Activated T-helper 1 cell treated with anti-CD3 and anti-CD28 coated beads, Interleukin-2, amount 50 U/mL, for 16 hours (primary cell): ENCODE measurements at places on chromosomes 7 and 10.

- no peak for DNase-seq
Measured at GRCh38 chr10:72257051-72257892, 16.5 kb upstream of the DDIT4 start.

GRCh38 chr7:157688533-157689268 lies 351.9 kb downstream of the DNAJB6 start:
- no peak for DNase-seq

DNA sequence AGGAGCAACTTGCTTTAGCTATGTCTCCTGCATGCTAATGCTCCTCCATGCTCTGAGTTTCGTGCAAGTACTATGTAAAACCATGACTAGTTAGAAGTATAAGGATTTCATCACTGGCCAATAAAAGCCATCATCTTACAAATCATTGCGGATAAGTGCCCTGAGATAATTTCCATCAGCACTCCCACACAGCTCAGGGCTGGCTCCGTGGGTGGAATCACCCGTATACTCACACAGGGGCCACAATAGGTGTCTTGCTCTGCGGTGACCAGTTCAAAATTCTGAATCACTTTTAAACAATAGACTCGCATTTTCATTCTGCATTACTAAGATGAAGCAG lies 227.4 kb downstream of the PARD3 start:
- DNase-seq, result no peak

DNA sequence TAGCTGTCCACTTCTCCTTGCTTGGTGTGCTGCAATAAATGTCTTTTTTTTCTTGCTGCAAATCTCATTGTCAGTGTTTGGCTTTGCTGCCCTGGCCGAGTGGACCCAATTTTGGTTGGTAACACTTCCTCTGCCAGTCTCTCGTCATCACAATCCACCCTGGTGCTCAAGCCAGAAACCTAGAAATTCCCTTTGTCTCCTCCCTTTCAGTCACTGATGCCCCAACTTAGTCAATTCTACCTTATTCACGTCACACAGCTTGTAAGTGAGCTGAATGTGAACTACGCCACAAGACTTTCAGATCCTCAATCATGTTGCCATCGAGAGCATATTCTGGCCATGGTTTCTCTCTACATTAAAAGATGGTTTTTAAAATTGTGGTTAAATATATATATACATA lies 13.0 kb upstream of the FRA10AC1 start:
- no peak for DNase-seq

GRCh38 chr10:70540789-70541360 lies 61.7 kb downstream of the PRF1 start:
- no peak for DNase-seq

DNA sequence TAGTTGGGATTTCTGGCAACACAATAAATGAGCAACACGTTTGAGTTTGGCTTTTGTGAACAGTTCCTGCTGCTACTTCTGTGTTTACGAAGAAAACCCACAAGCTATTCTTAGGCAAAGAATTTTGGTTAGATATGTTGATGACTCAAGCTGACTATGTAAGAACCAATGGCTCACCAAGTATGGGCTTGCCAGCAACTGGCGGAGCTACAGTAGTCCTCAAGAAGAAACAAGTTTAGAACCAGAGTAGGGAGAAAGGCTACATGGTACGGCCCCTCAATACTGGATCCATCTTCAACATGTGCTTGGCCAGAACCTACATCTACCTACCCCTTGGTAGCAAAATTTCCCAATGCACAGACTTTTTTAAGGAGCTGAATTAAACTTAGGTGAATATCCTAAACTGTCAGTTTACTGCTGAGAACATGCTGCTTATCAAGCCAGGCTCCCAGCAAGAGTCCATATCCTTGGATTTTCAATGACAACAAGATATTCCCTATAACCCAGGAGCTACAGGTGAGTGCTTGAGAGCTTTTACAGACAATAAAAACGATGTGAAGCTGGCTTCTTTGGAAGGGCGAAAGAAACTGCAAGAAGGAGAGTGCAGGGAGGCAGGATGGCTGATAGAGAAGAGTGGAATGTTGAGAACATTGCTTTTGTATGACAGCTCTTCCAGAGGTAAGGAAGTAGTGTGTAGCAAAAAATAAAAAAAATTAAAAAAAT lies 74.3 kb upstream of the ASAH2 start:
- no peak for DNase-seq

- no peak for DNase-seq
Measured at GRCh38 chr10:8919280-8919679, 864.8 kb downstream of the GATA3 start.

- DNase-seq, result no peak
Measured at GRCh38 chr7:126656165-126656564, 596.6 kb downstream of the GRM8 start.

GRCh38 chr7:143906895-143907294 lies 4.9 kb upstream of the TCAF1 start:
- DNase-seq, result no peak

- DNase-seq, result no peak
Measured at GRCh38 chr10:70405037-70405824, 1.3 kb downstream of the EIF4EBP2 start.

GRCh38 chr7:100887516-100888290 lies 1.8 kb downstream of the UFSP1 start:
- no peak for DNase-seq

- DNase-seq, result no peak
Measured at GRCh38 chr10:10317151-10317550, 700.5 kb upstream of the CELF2 start.

DNA sequence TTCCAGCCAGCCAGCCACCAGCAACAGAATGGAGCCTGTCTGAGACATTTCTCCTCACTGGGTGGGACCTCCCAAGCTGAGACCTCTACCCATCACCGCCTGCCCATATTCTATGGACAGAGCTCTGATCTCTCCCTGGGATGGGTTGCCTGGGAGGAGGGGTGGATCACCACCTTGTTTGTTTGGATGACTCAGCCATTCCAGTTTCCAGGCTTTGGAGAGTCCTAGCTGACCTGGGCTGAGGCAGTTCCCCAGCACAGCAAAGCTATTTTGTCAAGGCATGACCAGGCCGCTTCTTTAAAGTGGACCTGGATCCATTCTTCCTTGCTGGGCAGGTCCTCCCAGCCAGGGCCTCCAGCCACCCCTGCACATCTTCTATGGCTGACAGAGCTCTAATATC lies 982.3 kb downstream of the DNAJB9 start:
- DNase-seq, result no peak
